ENCODE measurements at places on chromosomes 12 and 14.
A peak's percentile ranks its signal among the peaks of the same experiment; 100 is the strongest.

- no peak for DNase-seq
Observed at GRCh38 chr12:104953323-104953722, 4.8 kb downstream of the SLC41A2 start.

- DNase-seq, result no peak
Observed at GRCh38 chr14:76331328-76332011, 44.5 kb upstream of the ESRRB start.

- no peak for DNase-seq
Observed at GRCh38 chr14:61780125-61780524, 17.9 kb downstream of the SNAPC1 start.

DNA sequence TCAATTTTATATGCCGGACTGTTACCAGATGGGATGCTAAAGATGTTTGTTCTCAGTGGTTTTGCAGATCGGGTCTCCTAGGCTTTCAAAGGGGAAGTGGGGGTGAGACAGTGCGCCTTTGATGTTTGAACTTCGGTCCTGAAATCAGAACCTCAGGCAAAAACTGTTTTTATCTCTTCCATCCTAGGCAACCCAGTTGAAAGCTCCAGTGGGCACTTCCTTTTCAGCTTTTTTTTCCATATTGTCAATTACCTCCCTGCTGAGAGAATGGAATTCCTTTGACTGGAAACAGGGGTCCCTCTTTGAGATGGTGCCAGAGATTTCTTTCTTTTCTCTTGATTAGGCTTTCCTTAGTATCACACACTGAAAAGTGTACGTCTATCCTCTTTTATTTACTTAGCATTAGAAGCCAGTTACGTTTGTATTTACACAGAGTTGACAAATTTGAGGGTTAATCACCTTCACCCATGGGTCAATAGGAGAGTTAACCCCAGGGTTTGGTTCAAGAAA lies 40.0 kb downstream of the NUAK1 start:
- no peak for DNase-seq

- DNase-seq, result peak; percentile 24
Observed at GRCh38 chr12:123533672-123534643, at the start of gene RILPL1. Gene RILPL1 (minus strand): TSS chr12:123533719. CDS start chr12:123533482, 237 bp downstream.

DNA sequence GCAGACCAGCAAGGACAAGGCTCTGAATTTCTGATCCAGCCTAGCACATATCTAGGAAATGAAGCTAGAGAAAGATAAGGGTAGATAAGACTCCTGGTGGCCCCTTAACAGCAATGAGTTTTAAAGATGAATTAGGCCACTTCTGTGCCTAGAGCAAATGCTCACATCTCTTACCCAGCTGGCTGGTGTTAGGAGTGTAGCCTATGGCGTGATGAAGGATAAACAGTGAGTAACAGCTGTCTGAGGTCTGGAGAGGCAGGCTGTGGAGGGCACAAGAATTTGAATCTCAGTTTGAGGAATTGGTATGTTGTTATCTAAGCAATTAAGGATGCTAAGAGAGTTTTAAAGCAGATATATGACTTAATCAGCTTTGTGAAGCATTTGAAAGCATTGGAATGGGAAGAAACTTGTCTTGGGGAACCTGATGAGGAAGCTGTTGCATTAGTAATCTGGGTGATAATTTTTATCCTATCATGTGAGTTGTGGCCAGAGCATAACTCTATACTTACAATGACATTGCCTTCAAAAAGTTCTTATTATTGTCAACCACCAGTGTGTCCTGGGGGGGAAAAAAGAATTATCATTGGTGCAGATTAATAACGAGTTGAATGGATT lies 161.8 kb downstream of the SRGAP1 start:
- DNase-seq, result no peak

GRCh38 chr14:22105006-22105623 lies 431.5 kb upstream of the OR4E1 start:
- no peak for DNase-seq

DNA sequence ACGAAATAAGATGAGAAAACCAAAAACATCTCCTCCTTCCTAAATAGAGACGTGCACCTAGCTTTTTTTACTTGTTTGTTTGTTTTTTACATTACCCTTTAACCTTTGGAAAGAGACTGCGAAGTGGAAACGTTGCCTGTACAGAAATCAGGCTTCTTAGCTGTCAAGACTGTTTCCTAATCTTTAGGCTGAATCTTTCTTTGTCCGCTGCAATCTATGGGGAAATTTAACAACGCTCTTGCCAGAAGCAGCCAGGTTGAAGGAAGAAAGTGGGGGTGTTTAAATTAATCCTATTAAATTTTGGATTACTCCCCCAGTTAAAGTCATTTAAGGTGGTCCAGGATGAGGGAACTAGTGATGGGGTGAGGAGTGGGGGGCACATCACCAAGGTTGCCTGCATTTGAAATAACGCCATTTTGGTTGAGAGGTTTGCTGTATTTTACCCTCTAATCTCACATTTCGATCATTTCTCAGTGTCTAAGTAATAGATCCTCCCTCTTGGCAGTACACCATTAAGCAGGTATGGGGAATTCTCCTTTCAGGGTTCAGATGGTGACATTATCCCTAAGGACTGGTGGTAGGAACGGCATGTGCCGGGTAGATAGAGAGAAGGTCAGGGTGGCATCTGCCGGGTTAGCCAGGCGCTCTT lies 2.6 kb downstream of the FLRT2 start:
- DNase-seq, result no peak

DNA sequence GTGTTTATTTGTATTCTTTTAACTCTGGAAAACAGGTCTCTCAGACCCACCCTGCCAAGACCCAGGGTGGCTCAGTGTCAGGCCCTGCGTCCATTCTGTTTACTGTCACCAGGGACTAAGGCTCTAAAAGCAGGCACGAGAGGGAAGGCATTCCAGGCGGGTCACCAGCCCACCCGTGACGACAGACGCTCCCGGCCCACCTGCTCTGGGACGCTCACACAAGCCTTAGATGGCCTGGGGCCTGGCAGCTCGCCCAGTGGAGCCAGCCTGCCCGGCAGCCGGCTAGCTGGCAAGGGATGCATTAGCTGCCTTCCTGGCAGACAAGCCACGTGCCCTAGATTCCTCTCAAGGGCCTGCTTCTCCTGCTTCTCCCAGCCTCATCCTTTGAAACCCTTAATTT lies 9.2 kb upstream of the NUAK1 start:
- DNase-seq, result no peak

DNA sequence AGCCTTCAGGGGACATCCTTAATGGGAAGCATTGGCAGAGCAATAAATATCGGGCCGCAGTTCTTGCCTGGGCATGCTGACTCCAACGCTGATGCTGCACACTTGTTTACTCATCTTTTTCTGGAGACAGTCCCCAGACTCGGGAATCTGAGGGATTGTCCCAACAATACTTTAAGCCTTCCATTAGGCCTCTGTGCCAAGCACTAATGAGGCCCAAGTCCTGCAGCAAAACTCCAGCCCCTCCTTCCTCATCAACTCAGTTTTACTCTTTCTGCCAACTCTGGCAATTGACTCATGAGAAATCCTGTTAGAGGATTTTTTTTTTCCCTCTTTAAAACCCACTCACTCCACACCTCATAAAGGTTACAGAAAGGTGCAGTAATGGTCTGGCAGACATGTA lies 233.4 kb upstream of the PELI2 start:
- DNase-seq, result no peak

DNA sequence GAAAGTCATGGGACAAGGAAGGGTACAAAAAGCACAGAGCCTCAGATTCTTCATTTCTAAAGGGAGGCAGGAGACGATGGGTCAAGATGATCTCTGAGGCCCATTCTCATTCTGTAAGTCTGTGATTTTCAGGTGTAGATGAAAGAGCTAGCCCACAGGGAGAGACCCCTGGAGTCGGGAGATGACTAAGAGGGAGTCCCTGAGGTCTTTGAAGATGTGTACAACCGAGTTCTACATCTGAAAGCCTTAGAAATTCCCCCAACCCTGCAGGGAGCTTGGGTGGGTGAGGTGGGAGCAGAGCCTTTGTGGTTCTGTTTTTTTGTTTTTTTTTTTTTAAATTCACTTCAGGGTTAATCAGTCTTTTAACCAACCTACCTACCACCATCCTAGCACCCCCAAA lies 3.1 kb downstream of the WNT10B start:
- DNase-seq, result no peak

DNA sequence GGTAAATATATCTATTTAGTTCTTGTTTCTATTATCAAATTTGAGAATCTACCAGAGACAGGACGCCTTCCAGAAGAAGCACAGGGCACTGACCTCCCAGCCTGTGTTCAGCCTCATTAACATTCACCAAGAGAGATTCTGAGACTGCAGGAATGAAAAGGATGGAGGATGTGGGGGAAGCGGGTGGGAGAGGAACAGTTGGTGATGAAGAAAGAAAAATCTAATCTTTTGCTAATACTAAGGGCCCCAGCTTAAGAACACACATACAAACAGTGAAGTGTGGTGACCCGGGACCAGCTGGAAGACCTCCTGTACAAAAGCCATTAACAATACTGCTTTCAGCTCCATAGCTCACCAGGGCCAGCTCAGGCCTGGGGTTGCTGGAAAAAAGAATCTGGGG lies 160.5 kb downstream of the NUAK1 start:
- DNase-seq, result no peak

DNA sequence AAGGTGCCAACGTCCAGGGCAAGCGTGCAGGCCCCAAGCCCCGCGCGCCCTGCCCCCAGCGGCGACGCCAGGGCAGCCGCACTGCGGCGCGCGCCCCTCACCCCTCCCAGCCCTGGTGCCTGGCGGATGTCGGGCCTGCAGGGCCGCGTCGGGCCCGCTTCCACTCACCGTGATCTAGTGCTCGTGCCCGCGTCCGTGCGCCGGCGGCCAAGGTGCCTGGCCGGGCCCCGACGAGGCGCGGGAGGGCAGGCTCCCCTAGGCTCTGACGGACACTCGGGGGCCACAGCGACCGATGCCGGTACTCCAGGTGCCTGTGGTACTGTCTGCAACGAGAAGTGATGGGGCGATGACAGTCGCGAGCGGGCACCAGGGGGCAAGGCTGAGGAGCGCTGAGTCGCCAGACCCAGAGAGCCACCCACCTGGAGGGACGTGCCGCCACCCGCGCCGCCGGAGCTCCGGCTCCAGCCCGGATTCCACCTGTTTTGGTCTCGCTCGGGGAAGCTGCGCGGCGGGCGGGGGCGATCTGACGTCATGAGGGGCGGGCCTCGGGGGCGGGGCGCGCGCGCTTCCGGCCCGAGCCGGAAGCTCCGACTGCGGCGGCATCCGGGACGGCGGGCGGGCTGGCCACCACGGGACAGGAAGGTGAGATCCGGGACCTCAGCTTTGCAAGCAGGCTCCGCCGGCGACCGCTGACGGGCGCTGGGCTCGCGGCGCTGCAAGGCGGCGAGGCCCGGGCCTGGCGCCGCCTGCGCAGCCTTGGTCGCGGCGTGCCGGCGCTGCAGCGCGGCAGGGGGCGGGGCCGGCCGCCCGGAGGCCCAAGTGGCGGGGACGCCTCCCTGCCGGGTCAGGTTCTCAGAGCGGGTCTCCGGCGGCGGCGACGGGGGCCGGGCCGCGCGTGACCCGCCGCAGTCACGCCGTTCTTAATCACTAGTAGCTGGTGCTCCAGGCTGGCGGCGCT lies at the start of the genes LYSET and MOAP1:
Gene LYSET, plus strand, starts transcription at position 927 of the 958 bp plus-strand sequence. CDS start 89 bp downstream, outside the sequence.
Gene MOAP1, minus strand, starts transcription at position 507 of the 958 bp plus-strand sequence. CDS start 655 bp downstream, outside the sequence.
- peak; percentile 80 for DNase-seq

DNA sequence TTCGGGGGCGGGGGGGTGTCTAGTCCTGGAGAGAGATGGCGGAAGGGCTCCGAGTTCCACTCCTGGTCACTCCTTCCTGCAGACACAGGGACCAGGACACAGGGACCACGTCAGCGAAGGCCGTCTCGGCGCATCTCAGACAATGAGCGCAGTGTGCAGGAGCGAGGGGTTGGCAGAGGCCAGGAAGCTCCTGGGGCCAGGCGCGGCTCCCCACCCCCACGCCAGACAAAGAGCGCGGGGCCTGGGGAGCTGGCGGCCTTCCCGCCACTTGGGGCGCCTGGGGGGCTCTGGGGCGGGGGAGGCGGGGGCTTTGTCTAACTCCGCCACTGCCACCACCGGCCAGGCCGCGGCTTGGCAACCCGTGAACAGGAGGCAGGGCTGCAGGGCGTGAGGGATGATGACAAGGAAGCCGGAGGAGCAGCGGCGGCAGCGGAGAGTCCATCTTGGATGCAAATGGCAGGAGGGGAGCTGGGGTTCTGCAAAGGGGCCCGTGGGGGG lies 2.2 kb downstream of the CDK2AP1 start:
- DNase-seq, result no peak

DNA sequence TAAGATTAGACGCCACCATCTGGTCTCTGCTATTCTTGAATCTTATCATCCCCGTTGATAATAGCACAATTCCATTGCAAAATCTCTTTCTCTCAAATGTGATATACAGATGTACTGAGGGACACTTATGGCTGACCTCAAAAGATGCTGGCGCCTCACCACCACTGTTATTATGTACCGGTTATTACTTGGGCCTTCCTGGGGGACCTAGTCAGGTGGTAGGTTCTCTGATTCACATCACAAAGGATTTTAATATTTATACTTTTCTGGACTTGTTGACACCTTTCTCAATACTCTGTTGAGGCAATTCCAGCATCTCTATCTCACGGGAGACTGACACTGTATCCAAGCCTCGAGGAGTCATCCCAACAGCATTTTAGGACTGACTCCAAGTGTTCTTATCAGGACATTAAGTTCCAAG lies 21.3 kb upstream of the FAM234B start:
- no peak for DNase-seq

DNA sequence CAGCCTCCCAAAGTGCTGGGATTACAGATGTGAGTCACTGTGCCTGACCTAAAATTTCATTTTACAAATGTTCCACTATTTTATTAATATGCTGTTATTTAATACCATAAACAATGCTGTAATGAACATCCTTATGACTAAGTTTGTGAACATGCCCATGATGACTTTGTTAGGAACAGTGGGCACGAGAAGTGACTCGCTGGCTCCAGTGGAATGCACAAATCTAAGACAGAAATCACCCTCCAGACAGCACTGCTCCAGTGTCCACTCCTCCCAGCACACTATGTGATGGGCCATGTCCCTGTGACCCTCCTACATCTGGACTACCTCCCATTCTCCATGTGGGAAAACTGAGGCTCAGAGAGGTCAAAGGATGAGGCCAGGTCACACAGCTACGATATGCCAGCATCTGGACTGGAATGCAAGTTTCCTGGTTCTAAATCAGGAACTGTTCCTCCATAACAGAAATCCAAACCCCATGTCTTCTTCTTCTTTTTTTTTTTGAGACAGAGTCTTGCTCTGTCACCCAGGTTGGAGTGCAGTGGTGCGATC lies 57.9 kb downstream of the GPR68 start:
- no peak for DNase-seq

- DNase-seq, result no peak
Observed at GRCh38 chr12:65464930-65465329, 186.4 kb downstream of the MSRB3 start.

GRCh38 chr14:104138718-104139459 lies 502 bp downstream of the KIF26A start:
- no peak for DNase-seq

DNA sequence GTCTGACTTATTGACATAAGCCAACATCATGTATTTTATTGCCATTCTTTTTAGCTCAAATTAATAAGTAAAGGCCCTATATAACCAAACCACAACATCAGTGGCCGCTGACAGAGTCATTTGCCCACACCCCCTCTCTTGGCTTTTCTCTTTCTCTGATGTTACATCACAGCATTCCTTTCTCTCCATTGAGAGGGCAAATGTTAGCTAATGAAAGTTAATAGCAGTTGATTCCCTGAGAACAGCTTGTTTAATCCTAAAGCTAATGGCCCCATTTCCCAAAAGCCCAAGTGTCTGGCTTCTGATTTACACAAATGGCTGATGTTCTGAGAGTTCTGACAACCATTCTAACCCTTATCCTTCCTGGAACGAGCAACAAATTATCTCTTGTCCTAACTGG lies 308.8 kb downstream of the SNAPC1 start:
- DNase-seq, result no peak

Measured in NCI-H460 (cell line).